Osteocyte (in vitro differentiated cells): ENCODE measurements at places on chromosomes 11 and 22. TPM values are rescaled to one million over a fixed set of nuclear protein-coding genes. Genes with fewer than 3 reads are reported as not detected.

Gene SMTNL1
- not detected in 2 replicates for total RNA-seq

Gene NCR3LG1
- 7.5 and 9.0 TPM in 2 replicates for total RNA-seq

Gene MPZL3
- total RNA-seq = 0.37 and 0.40 TPM in 2 replicates

DNA sequence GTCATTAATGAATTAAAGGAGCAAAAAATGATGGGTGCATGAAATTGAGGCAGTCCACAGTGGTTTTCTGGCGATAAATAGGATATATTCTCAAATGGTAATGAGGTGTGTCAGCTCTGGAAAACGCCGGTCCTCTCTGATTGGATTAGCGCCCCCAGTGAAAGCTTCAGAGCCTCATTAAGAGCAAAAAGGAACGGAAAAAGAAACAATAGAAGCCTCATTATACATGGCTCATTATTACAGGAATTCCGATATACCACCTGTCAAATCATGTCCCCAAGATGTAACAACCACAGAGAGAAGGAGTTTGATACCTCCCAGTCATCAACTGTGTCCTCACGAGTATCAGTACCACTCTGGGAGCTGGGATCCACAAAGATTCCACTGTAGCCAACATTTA lies 175.7 kb upstream of the PITPNB start:
- no peak overlapping the region for H3K27ac ChIP-seq
- H3K36me3 ChIP-seq = peaks cover 27% of the 10 kb centered on the region
- H3K27me3 ChIP-seq = no peaks in the 10 kb centered on the region
- no peak overlapping the region for H3K4me3 ChIP-seq

DNA sequence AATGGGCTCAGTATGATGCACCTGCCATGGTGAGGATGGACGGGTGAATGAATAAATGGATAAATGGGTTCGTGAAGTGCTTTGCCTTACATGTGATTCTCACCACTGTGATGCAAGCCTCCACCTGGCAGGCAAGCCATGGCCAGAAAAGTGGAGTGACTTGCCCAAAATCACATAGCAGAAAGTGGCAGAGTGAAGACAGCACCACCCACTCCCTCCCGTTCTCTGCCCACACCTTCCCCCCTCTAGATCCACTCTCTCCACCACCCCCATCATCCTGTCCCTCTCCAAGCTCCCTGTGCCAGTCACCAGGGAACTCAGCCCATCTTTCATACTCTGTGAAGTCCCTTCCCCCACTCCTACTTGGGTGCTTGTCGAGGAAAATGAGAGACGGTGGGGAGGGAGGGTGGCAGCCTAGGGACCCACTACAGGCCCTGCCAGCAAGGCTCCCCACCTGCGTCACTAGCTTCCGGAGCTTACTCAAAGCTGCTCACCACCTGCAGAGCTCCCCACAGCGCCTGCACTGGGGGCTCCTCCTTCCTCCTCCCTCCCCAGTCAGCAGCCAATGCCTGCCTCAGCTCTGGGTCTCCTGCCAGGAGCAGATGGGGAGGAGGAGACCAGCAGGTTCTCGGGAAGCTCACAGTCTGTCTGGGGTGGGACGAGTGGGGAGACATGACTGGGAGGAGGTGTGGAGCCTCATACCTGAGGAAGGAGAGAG lies 82.3 kb downstream of the PDE2A start:
- H3K4me1 ChIP-seq = peaks cover 8% of the 10 kb centered on the region
- no peaks in the 10 kb centered on the region for H3K36me3 ChIP-seq
- H3K27ac ChIP-seq = no peak overlapping the region
- H3K27me3 ChIP-seq = peaks cover 88% of the 10 kb centered on the region
- no peak overlapping the region for H3K4me3 ChIP-seq

DNA sequence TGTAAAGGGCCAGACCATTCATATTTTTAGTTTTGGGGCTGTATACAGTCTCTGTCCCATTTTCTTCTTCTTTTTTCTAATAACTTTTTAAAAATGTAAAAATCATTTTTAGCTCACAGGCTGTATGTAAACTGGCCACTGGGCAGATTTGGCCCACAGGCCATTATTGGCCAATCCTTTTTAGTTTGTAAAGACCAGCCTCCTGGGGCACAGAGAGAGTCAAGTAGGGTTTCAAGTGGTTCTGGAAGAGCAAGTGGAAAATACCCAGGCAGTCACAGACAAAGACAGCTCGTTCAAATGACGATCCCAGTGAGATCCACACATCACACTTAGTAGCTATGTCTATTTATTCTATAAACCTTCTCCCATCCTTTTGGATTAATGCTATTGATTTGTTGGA lies 150.2 kb upstream of the ARHGAP20 start:
- no peak overlapping the region for H3K27ac ChIP-seq
- peaks cover 36% of the 10 kb centered on the region for H3K4me1 ChIP-seq
- H3K4me3 ChIP-seq = no peak overlapping the region
- DNase-seq = no peak
- no peaks in the 10 kb centered on the region for H3K36me3 ChIP-seq

DNA sequence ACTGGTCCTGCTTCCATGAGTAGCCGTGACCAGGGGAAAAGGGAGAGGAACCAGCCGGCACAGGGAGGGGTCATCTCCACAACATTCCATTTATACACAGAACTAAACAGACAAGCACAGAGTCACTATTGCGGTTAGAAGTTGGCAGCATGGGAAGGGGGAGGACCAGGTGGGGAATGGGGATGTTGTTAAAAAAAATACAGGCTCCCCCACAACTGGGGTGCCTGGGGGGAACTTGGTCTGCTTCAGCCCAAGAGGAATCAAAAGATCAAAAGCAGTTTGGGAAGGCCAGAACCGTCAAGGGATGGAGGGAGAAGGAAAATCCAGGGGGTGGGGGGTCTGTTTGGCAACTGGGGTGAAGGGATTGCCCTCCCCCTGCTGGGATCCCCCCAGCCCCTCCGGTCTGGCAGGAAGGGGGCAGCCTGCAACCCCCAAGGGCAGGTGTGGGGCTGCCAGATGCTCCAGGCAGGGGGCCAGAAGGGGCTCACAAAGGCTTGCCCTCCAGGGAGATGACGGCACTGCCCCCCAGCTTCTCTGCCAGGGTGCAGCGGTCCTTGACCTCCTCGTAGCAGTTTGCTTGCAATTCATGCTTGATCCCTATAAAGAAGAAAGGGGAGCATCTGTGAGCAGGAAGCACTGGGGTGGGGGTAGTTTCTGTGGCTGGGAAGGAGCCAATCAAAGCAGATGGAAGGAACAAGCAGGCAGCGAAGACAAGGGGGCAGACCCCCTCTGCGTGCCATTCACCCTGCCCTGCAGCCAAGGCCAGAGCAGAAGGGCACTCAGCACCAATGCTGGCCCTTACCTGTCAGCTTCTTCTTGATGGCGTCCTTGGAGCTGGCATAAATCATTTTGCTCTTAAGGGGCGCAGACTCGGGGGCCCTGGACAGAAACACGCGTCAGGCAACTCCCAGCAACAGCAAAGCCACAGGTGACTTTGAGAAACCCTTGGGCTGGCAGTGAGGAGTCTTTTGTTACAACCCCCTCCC lies 2.8 kb downstream of the CFL1 start:
- H3K4me3 ChIP-seq = peak overlapping the region; percentile 83
- no peak overlapping the region for H3K27ac ChIP-seq
- no peak for DNase-seq

DNA sequence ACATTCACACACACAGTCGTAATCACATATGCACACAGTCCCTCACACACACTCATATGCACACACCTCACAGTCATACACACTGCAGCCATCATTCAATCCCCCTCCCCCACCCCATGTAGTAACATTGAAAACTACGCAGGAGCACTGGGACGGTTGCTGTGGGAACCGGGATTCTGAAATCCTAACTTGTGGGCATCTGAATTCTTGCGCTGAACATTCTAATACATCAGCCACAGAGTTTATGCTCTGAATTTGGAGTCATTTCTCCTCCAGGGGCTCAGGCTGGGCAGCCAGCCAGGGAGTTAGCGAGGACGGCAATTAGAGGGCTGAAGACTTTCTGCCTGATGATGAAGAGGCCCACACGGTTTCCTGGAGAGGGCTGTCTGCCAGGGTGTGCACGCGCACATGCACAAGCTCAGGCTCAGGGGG lies 32.7 kb downstream of the CD6 start:
- peaks cover 20% of the 10 kb centered on the region for H3K27me3 ChIP-seq
- peaks cover 12% of the 10 kb centered on the region for H3K4me1 ChIP-seq
- H3K27ac ChIP-seq = no peak overlapping the region
- no peak for DNase-seq
- no peaks in the 10 kb centered on the region for H3K36me3 ChIP-seq

- H3K4me1 ChIP-seq = peaks cover 49% of the 10 kb centered on the region
- DNase-seq = peak; percentile 63
- H3K36me3 ChIP-seq = no peaks in the 10 kb centered on the region
- H3K4me3 ChIP-seq = no peak overlapping the region
- no peaks in the 10 kb centered on the region for H3K27me3 ChIP-seq
Measured at GRCh38 chr11:134950692-134951304, 538.8 kb upstream of the B3GAT1 start.

DNA sequence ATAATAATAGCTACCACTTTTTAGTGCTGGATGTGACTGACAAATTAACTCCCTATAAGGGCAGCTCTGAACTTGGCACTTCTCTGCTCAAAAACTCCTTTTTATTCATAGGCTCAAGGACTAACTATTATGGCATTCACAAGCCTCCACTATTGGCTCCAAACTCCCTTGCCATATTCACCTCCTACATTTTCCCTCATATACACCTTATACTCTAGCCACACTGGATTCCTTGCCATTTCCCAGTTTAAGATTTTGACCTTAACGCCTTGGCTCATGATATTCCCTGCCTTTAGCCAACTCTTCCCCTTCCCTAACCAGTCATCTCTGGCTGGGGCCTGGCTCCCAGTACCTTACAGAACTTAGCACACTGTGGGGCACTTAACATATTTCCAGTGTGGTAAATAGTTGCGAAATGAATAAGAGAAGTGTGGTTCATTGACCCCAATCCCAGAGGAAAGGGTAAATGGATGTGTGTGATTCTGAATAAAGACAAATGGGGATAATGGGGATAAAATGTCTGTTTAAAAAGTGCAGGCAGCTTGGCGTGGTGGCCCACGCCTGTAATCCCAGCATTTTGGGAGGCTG lies 40.0 kb upstream of the SORL1 start:
- H3K27ac ChIP-seq = no peak overlapping the region
- no peaks in the 10 kb centered on the region for H3K36me3 ChIP-seq
- no peak for DNase-seq
- H3K4me3 ChIP-seq = no peak overlapping the region
- peaks cover 13% of the 10 kb centered on the region for H3K27me3 ChIP-seq

- no peak overlapping the region for H3K27ac ChIP-seq
- H3K4me3 ChIP-seq = no peak overlapping the region
- no peaks in the 10 kb centered on the region for H3K27me3 ChIP-seq
Measured at GRCh38 chr11:41282395-41282794, 177.1 kb downstream of the LRRC4C start.

DNA sequence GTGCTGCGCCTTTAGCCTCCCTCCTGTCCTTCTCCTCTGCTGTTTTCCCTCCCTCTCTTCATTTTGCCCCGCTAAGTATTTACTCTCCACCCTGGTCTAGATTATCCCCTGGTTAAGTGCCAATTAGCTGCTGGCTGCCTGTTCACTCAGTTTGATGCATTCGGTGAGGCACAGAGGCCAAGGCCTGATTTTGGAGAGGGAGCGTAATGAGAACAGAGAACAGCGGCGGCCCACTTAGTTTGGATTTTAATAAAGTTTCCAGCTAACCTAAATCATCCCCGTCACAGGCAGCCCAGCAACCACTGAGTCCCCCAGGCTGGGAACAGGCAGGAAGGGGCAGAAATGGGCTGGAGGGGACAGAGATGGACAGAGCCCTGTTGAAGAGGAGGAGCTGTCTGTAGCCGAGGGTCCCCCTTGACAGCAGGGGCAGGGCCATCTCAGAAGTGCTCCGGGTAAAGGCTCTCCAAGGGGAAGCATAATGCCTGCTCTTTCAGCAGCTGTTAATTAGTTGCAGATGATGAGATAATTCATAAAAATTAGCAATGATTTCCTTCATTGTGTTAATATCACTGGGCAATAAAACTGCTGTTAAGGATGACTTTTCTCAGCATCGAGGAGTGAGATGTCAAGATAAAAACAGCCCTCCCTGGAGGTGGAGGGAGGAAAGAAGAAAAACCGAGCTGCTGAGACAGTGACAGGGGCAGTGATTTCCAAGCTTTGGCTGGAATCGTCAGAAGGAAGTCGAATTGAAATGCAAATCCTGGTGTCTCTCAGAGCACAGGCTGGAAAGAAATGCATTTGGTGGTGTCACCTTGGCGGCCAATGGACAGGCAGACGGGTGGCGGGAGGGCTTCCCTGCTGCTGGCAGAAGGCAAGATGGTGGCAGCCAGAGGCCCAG lies 170.1 kb downstream of the GRIK4 start:
- no peaks in the 10 kb centered on the region for H3K4me1 ChIP-seq

DNA sequence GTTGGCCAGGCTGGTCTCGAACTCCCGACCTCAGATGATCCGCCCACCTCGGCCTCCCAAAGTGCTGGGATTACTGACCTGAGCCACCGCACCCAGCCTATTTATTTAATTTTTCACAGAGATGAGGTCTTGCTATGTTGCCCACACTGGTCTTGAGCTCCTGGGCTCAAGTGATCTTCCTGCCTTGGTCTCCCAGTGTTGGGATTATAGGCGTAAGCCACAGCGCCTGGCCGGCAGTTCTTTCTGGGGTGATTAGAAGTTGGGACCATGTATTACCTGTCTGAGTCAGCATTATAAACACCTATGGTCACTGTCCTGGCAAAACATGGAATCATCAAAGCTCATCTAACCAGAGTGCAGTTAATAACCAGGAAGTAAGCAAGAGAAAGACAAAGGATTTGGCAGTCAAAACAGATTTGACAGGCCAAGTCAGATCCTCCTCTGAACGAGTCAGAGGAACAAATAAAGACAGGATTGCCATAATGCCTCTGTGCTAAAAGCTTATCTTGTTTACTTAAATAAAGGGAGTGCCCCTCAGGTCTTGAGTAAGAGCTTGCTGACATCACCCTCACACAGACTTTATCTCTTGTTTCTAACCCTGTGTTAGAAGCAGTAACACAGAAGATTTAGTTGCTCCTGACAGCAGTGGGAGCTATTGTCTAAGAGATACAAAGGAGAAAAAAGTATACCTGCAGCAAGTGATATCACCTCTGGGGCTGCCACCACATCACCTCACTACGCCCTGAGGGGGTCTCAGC lies 3.7 kb downstream of the SERPIND1 start:
- no peak for DNase-seq
- H3K4me3 ChIP-seq = no peak overlapping the region
- no peaks in the 10 kb centered on the region for H3K27me3 ChIP-seq
- no peak overlapping the region for H3K27ac ChIP-seq
- no peaks in the 10 kb centered on the region for H3K4me1 ChIP-seq

- peaks cover 4% of the 10 kb centered on the region for H3K4me1 ChIP-seq
- H3K27me3 ChIP-seq = no peaks in the 10 kb centered on the region
- no peak overlapping the region for H3K4me3 ChIP-seq
- no peak overlapping the region for H3K27ac ChIP-seq
- peaks cover 6% of the 10 kb centered on the region for H3K36me3 ChIP-seq
Measured at GRCh38 chr11:8096575-8096974, 15.6 kb downstream of the TUB start.

DNA sequence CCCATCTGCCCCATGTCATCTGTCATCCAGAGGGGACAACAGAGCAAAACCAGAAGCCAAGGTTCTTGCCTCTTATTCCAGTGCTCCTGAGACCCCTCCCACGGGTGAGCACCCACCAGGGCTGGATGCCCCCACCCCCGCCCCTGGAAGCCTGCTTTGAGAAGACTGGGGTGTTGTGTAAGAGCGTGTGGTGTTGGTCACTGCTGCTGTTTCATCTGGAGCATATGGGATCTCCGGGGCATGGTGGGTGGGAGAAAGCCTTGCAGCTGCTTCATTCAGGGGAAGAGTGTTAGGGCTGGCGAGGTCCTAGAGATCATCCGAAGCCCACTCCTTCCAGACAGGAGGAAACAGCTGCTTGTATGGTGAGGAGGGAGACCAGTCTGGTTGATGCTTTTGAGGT lies 54.1 kb downstream of the CHRDL2 start:
- H3K4me1 ChIP-seq = peaks cover 16% of the 10 kb centered on the region
- DNase-seq = peak; percentile 34
- no peaks in the 10 kb centered on the region for H3K27me3 ChIP-seq
- H3K27ac ChIP-seq = no peak overlapping the region
- no peaks in the 10 kb centered on the region for H3K36me3 ChIP-seq
